ENCODE measurements at places on chromosomes 12 and 14. TPM values are rescaled to one million over a fixed set of nuclear protein-coding genes. Genes with fewer than 3 reads are reported as not detected.

FAM90A1 gene
- total RNA-seq = not detected

RFX4 gene
- total RNA-seq = not detected

LRIG3 gene
- total RNA-seq = 42.1 TPM

KLRD1 gene
- total RNA-seq = 0.92 TPM

TIMELESS gene
- 6.9 TPM for total RNA-seq

ANKRD13A gene
- total RNA-seq = 73.4 TPM

SLC16A7 gene
- total RNA-seq = 67.3 TPM

SLC5A8 gene
- total RNA-seq = not detected

NTF3 gene
- 1.5 TPM for total RNA-seq

KRT83 gene
- total RNA-seq = not detected

PDZRN4 gene
- 0.38 TPM for total RNA-seq

KRT85 gene
- total RNA-seq = not detected

DTX1 gene
- 1.1 TPM for total RNA-seq

EFS gene
- 17.8 TPM for total RNA-seq

INHBC gene
- not detected for total RNA-seq

CD163L1 gene
- 0.61 TPM for total RNA-seq

KCNA5 gene
- total RNA-seq = 8.2 TPM

NOVA1 gene
- 0.91 TPM for total RNA-seq

Measured in esophagus squamous epithelium (tissue), 5 donors.